ENCODE measurements at places on chromosomes 3 and 15.
A peak's percentile ranks its signal among the peaks of the same experiment; 100 is the strongest.

GRCh38 chr3:123229145-123229544 lies 27.4 kb downstream of the SEC22A start:
- DNase-seq, result no peak

GRCh38 chr15:62748196-62748595 lies 294.4 kb upstream of the TPM1 start:
- DNase-seq, result no peak

GRCh38 chr15:35078221-35078915 lies 6.7 kb downstream of the NANOGP8 start:
- DNase-seq, result peak; percentile 12

DNA sequence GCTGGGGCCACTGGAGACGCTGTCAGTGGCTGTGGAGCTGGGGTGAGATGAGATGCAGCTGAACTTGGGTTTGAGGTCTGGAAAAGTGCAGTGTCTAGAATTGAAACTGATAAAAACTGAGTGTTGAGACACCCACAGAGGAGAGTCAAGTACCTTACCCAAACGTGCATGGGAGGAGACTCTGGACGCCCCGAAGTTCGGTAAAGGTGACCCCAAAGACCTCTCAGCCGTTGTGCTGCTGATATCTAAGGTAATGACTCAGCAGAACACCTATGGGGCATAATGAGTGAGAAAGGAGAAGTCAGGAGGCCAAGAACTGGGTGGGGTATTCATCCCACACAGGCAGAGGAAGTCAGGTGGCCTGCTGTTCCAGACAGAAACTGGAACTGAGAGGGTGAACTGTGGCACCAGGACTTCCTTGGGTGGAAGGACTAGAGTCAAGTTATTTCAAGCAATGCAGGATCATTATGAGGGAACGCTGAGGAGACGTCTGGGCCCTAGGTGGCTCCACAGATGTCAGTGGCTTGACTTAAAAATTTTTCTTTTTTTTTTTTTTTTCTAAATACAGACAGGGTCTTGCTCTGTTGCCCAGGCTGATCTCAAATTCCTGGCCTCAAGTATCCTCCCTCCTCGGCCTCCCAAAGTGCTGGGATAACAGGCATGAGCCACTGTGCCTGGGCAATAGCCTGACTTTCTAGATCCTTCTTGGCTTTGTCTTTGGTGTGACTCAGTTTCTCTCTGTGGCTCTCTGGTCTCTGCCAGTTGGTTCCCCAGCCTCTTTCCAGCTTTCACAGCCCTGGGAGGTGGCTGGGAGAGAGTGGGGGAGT lies 67.6 kb upstream of the GCNT3 start:
- DNase-seq, result no peak

DNA sequence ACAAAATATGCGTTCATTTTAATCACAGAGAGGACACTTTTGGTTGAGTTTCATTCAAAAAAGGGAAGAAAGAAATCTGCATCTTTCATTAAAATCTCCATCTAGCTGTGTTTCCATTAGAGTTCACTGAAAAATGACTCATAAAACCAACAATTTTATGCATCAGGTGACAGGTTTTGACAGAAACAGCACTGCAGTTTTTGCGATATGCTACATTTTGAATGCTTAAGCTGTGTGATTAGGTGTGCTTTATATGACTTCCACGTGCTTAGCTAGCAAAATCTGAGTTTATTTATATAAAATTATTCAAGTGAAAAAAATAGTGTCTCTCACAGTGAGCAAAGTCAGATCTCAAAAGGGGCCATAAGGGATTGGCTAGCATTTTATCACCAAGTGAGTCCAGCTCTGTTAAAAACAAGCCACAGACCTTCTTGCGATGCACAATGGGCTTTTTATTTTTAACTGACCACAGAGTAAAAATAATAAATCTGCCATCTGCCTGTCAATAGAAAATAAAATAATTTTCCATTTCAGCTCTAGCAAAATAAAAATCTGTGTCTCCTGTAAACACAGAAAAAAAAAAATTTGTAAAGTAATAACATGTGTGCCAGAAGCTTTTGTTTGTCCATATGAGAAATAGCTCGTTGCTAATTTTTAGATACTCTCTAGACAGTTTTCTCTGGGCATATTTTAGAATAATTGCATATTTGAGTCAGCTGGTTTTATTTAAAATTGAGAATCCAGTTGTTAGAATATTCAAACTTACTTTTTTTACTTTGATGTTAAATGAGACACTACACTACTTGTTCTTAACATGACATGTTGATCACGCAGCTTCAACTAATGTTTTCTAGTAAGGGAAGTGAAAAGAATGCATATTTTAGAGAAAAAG lies 409.8 kb downstream of the ROBO2 start:
- no peak for DNase-seq

GRCh38 chr3:192906940-192907339 lies 10.7 kb downstream of the MB21D2 start:
- DNase-seq, result no peak

GRCh38 chr3:99803297-99803696 lies 14.4 kb upstream of the CMSS1 start:
- DNase-seq, result no peak

DNA sequence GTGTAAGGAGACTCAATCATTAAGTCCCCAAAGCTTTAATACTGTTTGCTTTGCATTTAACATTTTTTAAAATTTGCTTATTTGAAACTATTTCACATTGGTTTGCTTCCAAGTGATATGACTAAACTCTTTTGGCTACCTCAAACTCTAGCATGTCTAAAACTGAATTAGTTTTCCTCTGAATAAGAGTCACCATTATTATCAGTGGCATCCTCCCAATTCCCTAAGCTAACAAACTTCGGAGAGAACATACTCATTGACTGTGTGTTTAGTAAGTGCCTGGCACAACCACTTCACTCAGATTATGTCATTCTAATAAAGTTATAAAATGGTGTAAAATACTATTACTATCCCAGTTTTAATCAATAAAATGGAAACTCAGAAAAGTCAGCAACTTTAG lies 21.9 kb downstream of the ATOSA start:
- DNase-seq, result no peak

DNA sequence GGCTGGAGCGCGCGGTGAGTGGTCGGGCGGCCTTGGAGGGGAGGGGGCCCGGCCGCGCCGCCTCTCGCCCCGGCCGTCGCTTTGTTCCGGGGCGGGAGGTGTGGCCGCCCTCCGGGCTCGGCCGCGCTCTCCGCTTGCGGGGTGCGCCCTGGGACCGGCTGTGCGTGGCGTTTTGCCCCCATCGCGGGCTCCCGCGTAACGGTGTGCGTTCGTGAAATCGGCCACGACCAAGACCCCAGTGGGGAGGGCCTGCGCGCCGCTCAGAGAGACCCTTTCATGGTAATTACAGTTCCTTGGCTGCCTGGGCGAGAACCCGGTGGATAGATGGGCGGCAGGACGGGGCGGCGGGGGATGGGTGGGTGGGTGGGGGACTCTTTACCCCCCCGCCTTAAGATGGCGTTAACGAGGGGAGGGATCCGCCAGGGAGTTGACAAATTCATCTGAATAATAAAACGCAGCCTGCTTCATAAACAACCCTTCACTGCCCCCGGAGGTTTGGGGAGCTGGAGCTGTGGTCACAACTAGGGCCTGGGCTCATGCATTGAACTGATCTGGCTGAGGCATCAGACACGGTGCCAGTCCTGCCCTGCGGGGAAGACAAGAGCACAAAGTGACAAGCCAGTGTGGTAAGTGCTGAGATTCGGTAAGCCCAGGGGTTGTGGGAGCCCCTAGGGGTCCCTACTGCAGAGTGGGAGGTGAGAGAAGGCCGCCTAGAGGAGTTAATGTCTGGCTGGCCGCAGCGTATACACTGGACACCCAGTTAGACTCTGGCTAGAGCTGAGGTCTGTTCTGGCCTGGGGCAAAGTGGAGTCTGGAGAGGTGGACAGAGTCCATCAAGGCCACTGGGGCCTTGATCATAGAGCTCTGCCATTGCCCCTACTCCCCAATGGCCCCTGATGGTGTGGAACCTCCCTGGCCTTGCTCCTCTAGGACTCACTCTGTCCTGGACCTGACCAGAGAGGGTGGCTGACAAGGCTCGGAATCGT lies 668 bp downstream of the MRAS start:
- DNase-seq, result no peak

DNA sequence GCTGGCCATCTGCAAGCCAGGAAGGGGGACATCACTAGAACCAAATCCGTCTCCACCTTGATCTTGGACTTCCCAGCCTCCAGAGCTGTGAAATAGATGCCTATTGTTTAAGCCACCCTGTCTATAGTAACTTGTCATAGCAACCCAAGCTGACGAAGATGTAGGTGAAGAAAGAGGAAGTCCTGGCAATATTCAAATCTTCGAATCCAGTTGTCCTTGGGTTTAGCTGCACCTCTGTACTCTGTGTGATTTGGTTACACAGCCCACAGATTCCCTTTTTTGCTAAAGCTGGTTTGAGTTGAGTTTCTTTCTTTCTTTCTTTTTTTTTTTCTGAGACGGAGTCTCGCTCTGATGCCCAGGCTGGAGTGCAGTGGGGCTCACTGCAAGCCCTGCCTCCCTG lies 68.0 kb upstream of the XCR1 start:
- DNase-seq, result no peak

- DNase-seq, result no peak
These were observed 37.7 kb downstream of the TM4SF4 start for GRCh38 chr3:149512073-149512782.

DNA sequence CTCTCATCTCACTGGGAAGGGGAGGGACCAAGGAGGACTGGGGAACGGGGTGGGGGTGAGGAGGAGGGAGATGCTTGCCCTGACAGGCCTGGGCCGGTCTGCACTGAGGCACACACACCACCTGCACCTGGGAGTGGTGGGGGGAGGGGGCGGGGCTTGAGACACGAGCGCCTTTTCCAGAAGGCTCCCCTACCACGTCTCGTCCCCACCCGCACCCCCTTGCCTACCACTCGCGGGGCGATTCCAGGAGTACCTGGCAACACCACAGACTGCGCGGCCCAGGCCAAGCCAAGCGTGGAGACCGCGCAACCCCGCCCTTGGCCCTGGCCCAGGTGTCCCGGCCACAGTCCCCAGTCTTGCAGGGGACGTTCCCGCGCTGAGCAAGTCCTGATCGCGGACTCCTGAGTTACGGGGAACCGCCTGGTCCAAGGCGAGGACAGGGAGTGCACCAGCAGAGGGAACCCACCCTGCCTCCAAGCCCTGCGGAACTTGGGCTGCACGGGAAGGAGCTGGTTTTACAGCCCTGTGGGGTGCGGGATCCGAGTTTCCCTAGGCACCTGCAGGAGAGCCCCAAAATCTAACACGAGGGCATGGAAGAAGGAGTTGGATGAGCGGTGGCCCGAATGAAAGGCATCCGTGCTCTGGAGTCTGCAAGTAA lies 68.1 kb upstream of the SH3GL3 start:
- DNase-seq, result no peak

- no peak for DNase-seq
These were observed 150.9 kb upstream of the MCTP2 start for GRCh38 chr15:94080416-94080815.

DNA sequence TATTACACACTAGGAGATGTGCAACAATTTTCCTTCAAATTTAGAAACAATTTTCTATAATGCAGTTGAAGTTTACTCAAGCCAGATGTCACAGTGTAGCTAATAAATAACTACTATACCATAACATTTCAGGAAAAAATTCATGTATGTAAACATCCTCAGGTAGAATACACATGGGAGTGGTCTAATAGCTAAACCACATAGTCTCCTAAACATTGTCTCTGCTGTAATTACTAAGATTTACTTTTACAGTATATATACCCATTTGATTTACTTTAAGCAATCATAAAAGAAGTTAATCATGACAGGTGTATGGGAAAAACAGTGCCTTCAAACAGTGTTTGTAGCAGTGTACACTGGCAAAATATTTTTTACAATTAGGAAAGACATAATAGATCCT lies 110.1 kb upstream of the GRM7 start:
- no peak for DNase-seq

DNA sequence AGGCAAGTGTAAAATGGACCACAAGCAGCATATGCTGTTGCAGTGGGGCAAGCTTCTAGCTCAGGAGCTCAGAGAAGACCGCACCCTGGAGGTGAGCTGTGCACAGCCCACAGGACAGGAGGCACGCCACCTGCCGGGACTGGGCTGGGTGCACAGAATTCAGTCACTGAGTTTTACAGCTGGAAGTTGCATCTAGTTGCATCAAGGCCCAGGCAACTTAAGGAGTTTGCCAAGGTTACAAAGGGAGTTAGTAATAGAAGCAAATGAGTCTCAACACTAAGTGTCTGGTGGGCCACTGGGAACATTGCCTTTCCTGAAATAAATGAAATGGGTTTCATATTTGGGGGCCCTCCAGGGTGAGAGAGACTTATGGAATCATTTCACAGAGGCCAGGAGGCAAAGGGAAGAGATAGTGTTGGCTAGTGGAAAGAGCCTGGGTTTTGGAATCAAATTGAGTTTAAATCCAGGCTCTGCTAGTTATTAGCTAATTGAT lies 36.0 kb upstream of the TIMP4 start:
- no peak for DNase-seq

DNA sequence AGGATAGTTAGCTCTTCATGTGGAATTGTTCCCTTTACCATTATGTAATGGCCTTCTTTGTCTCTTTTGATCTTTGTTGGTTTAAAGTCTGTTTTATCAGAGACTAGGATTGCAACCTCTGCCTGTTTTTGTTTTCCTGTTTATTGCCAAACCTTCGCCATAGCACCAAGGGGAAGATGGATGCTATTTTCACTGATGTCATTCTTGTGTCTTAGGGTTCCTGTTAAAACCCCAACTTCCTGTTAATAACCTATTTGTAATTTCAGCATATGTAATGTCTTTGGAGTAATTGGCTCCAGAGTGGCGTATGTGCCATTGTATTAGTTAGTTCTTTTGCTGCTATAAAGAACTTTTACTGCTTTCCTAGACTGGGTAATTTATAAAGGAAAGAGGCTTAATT lies 10.8 kb downstream of the SAMMSON start:
- DNase-seq, result no peak

- DNase-seq, result no peak
These were observed 570.4 kb downstream of the AGBL1 start for GRCh38 chr15:86650094-86650493.

- no peak for DNase-seq
These were observed 85.5 kb downstream of the CD200R1L start for GRCh38 chr3:112761062-112761638.

DNA sequence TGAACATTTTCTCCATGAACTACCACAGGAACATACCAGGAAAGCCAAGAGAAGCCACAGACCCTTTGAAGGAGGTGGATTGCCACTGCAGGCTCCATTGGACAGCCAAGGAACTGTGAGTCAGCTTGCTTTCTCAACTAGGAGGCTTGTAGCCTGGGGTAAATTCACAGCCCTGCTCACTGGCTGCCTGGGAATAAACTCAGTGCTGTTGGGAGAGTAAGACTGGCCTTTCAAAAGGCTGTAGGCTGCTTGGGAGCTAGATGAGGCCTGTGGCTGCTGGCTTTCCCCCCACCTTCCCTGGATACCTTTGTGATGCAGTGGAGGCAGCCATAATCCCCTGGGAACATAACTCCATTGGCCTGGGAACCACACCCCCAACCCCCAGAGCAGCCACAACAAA lies 223.5 kb upstream of the RBMS3 start:
- no peak for DNase-seq
